ENCODE measurements at places on chromosomes 12 and 14. TPM values are rescaled to one million over a fixed set of nuclear protein-coding genes. Genes with fewer than 3 reads are reported as not detected.

GRCh38 chr12:105357162-105357691 is 26.7 kb downstream of the C12orf75 start:
- DNase-seq, result no peak

YEATS4 gene
- total RNA-seq, result 34.9 TPM

OR6C2 gene
- total RNA-seq, result not detected

- no peak for DNase-seq
These were observed 2.9 kb downstream of the SLC15A4 start for GRCh38 chr12:128820723-128821432.

FGF23 gene
- total RNA-seq, result not detected

ZC2HC1C gene
- total RNA-seq, result 2.2 TPM

All from CD8-positive, alpha-beta memory T cell (primary cell).